Left ventricle myocardium inferior (tissue), 1 donor: ENCODE measurements at places on chromosomes 4 and X.

GRCh38 chrX:7169627-7170026 lies 21.7 kb upstream of the PUDP start:
- no peak for DNase-seq

GRCh38 chr4:144819591-144819990 lies 173.6 kb downstream of the HHIP start:
- DNase-seq, result no peak

DNA sequence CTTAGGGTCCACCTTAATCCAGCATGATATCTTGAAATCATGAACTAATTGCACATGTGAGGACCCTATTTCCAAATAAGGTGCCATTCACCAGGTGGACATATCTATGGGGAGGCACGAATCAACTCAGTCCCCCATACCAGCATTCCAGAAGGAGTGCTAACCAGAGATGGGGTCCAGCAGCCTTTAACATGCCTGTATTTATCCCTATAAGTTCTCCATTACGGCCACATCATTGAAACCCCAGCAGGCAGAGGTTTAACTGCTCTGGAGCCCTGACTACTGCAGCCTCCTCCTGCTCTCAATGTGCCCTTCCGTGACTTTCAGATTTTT lies 3.2 kb upstream of the ASMTL start:
- DNase-seq, result no peak

DNA sequence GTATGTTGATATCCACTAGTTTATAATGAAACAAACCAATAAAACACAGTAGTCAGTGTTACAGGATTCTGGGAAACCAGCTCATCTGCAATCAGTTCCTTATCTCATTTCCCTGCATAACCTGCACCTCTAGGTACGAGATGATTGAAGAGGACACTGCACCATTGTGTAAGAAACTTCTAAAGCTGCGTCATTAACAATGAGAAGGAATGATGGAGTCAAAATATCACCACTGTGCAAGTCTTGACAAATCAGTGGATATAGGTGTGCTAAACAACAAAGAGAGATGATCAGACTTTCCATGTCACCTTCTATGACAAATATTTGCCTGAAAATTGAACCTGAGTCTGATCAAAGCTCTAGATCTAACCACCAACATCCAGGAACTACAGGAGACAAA lies 40.7 kb upstream of the DHX15 start:
- no peak for DNase-seq
